Stimulated activated CD8-positive, alpha-beta memory T cell treated with anti-CD3 and anti-CD28 coated beads, Interleukin-15, amount 100 ng/mL, for 24 hours (primary cell): ENCODE measurements at places on chromosomes 2 and 18.

- no peak for DNase-seq
These were observed 218.0 kb upstream of the COPS8 start for GRCh38 chr2:236867441-236868260.

DNA sequence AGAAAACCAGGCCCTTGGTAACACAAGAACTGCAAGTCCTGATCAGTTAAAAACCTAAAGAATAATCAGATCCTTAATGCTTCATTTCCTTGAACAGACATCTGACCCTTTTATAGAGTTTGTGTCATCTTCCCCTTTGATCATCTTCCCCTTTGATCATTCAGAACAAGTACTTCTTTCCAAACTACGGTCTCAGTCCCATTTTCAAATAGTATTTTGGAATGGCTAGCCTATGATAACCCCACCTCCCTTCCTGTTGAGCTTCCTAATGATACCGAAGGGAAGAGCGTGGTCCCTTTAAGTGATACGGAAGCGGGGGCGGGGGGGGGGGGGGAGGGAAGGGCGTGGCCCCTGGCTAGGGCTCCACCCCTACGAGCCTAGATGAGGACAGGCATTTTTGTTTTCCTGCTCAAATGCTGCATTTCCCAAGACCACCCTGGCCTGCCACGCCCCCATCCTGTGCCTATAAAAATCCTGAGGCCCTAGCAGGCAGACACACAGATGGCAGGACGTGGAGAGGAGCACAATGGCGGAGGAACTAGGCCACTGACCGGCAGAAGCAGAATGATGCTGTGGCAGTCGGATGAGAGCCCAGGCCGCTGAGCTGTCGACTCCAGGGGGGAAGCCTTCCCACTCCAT is 24.1 kb upstream of the CHRNA1 start:
- DNase-seq: no peak

- no peak for DNase-seq
These were observed 90.4 kb upstream of the SLC35G4 start for GRCh38 chr18:11518788-11519685.

- no peak for DNase-seq
These were observed 86.4 kb downstream of the XRCC5 start for GRCh38 chr2:216195565-216196029.

- no peak for DNase-seq
These were observed 38.1 kb downstream of the NAPG start for GRCh38 chr18:10563886-10564285.
